Tibial artery (tissue), 4 donors: ENCODE measurements at places on chromosomes 2 and 18.

DNA sequence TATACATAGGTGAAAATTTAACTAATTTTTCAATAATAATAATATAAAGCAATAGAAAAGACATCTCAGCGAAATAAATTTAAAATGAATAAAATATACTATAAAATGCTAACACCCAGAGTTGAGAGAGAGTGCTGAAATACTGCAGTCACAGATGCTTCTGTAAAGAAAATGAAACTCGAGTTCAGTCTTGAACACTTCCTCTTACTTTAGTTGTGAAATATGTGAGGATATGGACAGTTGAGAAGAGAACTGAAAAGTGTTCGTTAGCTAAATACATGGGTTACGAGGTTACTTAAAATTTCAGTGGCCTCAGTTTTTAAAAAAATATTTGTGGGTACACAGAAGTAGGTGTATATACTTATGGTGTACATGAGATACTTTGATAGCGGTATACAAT, 106.8 kb downstream of the DNAH7 start:
- no peak for DNase-seq

GRCh38 chr2:182088681-182089320, 103.1 kb downstream of the PPP1R1C start:
- DNase-seq = no peak

- peak; percentile 87 for DNase-seq
Observed at GRCh38 chr2:179264368-179265081, at the start of gene SESTD1. Gene SESTD1, minus strand, starts transcription at chr2:179264832. Its CDS starts 72,991 bp downstream, at chr2:179191841.

DNA sequence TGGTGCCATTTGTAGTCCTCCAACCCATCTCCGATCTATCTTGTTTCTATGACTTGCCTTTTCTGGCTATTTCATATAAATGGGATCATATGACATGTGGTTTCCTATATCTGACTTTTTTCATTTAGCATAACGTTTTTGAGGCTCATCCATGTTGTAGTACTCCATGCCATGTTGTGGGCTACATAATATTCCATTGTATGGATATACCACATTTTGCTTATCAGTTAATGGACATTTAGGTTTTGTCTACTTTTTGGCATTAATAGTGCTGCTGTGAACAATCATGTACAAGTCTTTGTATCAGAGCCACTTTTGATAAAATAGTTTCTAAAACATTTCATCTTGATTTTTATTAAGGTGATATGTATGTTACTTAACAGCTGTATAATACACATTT, 7.4 kb downstream of the CEBPZOS start:
- no peak for DNase-seq

DNA sequence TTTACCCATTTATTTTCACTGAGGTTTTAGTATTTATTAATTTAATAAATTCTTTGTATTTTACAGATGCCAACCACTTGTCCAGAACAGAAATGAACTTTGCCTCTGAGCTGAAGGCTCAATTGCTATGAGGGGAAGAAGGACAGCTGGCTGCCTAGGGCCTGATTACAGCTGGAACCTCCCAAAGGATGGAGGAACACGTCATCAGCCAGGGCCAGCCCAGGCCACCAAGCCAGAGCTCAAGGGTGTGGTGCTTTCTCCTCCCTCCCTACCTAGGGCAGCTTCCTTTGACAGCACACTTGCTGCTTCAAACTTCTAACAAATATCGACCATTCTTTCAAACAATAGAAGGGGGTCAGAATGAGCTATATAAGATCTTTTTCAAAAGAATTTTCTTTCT, 19.7 kb upstream of the RIOK3 start:
- DNase-seq = no peak

GRCh38 chr2:110848519-110849030, 116.2 kb downstream of the ACOXL start:
- DNase-seq = no peak

DNA sequence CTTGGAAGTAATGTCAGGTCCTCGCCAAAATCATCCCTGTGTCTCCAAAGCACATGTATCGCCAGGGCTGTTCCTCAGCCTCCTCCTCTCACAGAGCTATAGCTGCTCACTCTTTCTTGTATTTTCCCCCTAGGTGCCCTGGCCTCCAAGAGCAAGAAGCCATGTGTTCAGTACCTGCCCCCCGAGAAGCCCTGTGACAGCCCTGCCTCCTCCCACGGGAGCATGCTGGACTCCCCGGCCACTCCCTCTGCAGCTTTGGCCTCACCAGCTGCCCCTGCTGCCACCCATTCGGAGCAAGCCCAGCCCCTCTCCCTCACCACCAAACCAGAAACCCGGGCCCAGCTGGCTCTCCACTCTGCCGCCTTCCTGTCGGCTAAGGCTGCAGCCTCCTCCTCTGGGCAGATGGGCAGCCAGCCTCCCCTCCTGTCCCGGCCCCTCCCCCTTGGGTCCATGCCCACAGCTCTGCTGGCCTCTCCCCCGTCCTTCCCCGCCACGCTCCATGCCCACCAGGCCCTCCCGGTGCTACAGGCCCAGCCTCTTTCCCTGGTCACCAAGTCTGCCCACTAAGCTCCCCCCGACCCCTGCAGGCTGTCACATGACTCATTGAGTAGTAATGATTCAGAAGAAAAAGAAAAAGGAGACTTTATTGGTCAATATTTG, 18.8 kb downstream of the TGOLN2 start:
- DNase-seq = peak; percentile 62

DNA sequence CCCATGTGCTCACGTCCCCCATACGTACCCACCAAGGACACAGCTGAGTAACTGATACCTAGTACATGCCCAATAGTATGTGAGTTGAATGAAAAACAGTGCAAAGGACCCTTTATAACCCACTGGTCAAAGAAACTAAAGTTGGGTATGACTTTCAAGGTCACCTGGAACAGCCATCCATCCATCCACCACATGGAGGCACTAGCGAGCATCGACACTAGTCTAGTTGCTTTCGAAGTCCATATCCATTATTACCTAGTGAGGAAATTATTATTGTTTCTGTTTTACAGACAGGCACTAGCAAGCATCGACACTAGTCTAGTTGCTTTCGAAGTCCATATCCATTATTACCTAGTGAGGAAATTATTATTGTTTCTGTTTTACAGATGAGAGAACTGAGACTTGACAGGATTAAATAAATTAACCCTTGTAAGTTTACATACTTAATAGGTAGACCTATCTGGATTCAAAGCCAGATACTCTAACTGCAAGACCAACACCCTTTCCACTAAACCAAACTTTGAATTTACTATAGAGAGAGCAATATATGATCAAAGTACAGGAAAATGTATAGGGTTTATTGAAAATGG, 233.7 kb downstream of the METTL4 start:
- peak; percentile 22 for DNase-seq

DNA sequence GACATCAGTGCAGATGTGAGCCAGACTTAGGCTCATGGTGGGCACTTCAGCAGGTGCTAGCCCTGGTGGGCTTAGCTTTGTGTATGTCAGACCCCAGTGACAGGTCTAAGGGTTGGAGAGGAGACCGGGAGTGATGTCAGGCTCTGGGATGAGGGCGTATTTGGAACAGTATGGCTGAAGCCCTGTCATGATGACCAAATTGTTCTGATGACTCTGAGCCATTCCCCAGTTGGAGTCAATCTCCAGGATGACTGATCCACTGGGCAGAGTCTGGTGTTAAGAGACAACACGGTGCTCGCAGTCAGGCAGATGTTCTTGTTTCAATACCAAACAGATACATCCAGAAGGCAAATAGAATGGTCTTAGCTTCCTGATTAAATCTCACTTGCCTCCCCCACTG, 241.5 kb downstream of the SOX11 start:
- DNase-seq = no peak

- DNase-seq = no peak
Observed at GRCh38 chr2:206518997-206519396, 75.7 kb downstream of the ADAM23 start.

DNA sequence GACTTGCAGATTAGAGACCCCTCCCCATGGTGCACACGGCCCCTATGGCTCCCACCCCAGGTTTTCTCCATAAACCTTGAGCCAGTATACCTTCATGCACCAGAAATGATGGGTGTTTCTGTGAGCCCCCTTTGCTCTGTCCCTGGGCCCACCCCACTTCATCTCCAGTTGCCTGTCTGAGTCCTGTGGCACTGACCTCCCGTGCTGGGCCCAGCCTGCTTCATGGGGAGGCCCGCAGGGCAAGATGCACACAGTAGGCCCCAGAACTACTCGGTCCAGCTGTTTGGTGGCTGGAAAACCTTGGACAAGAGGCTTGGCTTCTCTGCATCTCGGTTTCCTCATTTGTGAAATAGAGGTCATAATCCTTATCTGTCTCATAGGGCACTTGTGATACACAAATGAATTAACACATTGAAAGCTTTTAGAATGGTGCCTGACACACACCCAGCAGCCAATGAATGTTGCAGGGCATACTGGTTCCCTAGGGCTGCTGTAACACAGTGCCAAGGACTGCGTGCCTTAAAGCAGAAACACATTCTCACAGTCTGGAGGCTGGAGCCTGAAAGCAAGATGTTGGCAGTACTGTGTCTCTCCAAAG, 58.4 kb downstream of the SH3BP4 start:
- DNase-seq = no peak

- DNase-seq = no peak
Observed at GRCh38 chr2:204575463-204575862, 30.2 kb downstream of the PARD3B start.

GRCh38 chr2:135742325-135742757, 686 bp downstream of the UBXN4 start:
- DNase-seq = no peak

GRCh38 chr2:71609441-71609840, 156.1 kb downstream of the DYSF start:
- DNase-seq = peak; percentile 27

- DNase-seq = no peak
Observed at GRCh38 chr2:180356676-180357075, 349.6 kb upstream of the CWC22 start.

- DNase-seq = no peak
Observed at GRCh38 chr18:37309059-37309458, 256.5 kb downstream of the CELF4 start.

DNA sequence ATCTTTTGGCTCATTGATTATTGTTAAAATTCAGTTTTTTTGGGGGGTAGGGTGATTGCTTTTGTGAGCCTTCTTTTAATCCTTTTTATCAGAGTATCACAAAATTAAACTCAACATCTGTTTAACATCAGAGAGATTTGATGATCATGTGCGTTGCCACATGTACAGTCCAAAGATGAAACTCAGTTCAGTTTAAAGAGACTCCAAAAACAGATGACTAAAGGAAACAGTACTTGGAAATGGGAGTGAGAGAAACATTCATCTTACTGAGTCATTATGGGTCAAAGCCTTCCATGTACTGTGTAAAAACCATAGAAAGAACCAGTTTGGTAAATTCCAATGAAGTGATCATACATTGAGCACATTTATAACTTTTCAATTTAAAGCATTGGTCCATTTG, 53.0 kb downstream of the LYPD6 start:
- DNase-seq = no peak

GRCh38 chr2:71727562-71727961, 274.2 kb downstream of the DYSF start:
- no peak for DNase-seq

DNA sequence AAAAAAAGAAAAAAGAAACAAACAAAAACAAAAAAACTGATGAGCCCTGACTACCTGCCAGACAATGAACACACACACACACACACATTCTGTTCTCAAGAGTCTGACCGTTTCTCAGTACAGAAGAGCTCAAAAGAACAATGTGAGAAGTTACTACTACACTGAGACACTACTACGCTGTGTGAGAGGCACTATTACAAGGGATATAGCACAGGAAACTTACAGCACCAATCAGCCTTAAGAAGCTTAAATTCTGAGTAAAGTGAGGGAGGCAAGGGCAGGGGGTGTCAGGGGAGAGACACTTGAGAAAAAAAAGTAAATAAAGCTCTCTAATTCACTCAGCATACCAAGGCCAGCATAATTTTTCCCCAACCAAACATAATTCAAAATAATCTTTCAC, 32.5 kb downstream of the WDR33 start:
- DNase-seq = no peak

DNA sequence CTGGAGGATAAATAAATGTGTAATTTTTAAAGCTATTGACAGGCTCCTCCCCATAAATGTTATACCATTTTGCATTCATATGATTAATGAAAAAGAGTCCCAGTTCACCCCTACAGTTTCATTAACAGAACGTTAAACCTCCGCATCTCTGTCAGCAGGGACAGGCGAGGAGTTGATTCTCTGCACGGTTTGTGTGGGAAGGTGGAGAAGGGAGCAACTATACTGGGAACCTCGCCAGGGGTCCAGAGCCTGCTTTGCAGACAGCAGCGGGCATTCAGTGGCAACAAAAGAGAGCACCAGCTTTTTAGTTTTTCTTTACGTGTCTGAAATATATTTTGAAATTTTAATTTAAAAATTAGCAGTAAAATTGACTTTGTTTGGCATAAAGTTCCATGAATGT, 101.4 kb downstream of the FARSB start:
- no peak for DNase-seq

- no peak for DNase-seq
Observed at GRCh38 chr18:29071869-29072268, 894.9 kb upstream of the CDH2 start.

DNA sequence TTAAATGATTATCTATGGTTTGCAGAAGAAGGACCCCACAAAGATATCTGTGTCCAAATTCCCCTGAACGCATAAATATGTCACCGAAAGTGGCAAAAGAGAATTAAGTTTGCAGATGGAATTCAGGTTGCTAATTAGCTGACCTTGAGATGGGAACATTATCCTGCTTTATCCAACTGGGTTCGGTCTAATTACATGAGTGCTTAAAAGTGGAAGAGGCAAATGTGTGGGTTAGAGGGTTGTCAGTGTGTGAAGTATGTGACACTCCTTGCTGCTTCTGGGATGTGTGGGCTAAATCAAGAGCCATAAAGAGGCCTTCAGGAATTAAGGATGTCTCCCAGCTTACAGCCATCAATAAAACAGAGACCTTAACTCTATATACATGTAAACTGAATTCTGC, 53.5 kb downstream of the CDH19 start:
- DNase-seq = no peak

DNA sequence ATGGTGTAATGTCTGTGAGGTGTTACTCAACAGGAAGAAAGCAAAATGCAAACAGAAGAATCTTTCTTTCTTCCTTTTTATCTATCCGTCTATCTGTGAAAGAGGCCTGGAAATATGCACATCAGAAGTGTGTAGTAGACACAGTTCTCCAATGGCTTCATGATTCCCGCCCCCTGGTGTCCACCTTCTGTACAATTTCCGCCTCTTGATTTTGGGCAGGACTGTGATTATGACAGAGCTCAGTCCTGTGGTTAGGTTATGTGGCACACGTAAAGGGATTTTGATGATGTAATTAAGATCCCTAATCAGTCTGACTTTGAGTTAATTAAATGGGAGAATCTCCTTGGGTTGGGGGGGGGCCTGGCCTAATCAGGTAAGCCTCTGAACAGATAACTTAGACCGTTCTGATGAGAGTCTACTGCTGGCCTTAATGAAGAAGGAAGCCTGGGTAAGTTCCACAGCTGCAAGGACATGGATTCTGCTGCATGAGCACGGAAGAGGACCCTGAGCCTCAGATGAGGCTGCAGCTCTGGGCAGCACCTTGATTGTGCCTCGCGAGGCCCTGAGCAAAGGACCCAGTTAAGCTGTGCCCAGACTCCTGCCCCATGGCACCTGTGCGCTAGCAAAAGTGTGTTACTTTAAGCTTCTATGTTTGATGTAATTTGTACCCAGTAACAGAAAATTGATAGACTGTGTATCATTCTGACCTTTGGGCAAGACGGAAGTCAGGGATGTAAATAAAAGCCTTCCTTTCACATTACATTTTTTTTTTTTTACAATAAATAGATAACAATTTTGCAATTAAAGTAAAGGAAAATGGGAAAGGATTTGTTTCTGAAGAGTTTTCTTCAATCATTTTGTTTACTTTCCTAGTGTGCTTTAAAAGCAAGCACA, 11.3 kb upstream of the KCNF1 start:
- DNase-seq = peak; percentile 48
